Iris pigment epithelial cell (primary cell): ENCODE measurements at places on chromosomes 11 and 22.

GRCh38 chr11:12270215-12270797, 107.1 kb upstream of the PARVA start:
- no peak for DNase-seq

GRCh38 chr22:23533771-23534191, 46.3 kb downstream of the IGLL1 start:
- DNase-seq, result no peak

GRCh38 chr22:25697181-25697664, 44.8 kb upstream of the MYO18B start:
- DNase-seq, result no peak

GRCh38 chr11:118476676-118477075, 40.4 kb downstream of the KMT2A start:
- peak; percentile 66 for DNase-seq

DNA sequence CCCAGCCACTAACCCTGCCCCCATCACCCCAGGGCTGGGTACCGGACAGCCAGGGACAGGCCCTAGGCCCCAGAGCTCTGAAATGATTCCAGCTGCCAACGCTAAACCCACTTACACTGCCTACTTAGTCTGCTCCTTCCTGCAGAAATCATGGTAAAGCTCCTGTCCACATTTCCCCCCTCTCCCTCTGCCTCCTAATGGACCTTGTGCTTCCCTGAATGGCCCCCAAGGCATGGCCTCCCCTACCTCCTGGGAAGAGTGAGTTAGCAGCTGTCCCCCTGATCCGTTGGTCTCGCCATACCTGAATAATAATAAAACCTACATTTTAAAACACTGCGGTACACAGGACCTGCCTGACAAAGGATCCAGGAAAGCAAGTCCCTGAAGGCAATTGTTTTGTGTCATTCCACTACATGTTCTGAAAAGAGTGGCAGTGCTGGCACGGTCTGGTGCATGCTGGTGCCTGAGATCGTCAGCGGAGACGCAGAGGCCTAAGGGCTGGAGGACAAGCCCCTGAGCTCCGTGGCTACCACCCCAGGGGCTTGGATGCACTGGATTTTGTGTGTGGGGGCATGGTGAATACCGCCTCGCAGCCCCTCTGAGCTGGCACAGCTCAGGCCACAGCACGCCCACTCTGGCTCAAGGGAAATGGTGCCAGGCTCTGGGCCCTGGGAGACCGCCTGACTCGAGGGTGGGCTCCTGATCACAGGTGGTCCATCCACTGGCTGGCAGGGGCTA, 186.3 kb downstream of the CTTN start:
- DNase-seq, result no peak

DNA sequence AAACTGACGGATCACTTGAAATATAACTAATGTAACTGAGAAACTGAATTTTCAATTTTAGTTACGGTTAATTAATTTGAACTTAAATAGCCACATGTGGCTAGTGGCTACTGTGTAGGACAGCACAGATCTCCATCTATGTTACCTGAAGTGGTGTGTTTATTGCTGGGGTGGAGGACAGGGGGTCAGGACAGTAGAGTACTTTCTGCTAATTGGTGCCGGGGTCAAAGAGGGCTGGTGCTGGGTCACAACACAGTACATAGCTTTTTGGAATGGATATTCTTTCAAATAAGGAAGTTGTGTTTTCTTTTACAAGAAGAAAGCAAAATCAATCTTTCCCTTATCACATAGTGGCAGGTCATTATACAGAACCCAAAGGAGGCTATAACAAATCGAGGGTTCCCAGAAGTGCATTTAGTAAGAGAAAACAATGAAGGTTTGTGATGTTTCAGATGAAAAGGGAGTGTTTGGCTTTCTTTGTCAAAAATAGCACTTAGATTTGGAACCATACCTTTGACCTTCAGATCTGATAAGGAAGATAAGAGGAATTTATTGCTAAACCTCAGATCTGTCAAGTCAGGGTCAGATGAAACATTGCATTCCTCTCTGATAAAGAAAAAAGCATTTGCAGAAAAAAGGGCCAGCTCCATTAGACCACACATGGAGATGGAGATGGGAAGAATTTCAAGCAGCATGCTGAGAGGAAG, 384.5 kb downstream of the AASDHPPT start:
- DNase-seq, result peak; percentile 79

- DNase-seq, result no peak
Observed at GRCh38 chr22:47196166-47196849, 433.9 kb downstream of the TBC1D22A start.

DNA sequence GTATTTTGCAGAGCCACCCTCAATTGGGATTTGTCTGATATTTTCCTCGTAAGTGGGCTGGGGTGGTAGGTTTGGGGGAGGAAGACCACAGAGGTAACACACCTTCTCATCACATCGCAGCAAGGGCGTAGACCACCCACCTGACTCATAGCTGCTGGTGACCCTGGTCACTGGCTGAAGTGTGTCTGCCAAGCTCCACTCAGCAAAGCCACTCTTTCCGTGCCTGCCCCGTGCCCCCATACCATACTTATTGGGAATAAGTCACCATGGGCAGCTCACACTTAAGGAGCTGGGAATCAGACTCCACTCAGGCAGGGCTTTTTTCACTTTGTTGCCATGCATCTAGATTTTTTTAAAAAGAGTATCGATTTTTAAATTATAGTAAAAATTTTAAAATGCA, 111.6 kb downstream of the PHF21B start:
- DNase-seq, result no peak

GRCh38 chr22:22748297-22748743, 103.9 kb downstream of the GGTLC2 start:
- DNase-seq, result peak; percentile 65

- DNase-seq, result peak; percentile 83
Observed at GRCh38 chr11:108647701-108648527, 17.0 kb upstream of the DDX10 start.

DNA sequence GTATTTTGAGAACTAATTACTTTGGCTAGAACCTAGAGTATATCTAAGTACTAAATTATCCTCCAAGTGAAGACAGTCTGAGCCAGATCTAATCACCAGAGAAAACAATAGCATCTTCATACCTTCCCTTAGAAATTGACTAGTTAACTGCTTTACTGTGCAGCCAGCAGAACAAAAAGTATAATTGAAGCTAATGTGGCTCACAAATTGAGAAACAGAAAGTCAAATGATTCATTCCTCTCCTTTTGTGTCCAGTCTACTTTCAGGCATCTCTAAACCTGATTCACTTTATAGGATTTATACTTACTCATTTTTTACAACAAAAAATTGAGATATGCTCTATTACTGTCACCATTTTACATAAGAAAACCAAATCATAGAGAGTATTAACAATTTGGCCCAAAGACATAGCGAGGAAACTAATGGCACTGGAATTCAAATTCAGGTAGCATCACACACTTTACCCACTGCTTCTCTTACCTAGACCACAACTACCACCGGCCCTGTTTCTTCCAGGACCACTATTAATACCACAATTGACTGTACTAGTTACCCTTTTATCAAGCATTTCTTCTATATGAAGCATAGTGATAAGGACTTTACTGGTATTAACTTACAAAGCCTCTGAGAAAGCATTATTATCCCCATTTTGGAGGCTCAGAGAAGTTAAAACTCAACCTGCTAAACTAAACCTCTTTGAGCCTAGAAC, 1402.6 kb upstream of the TENM4 start:
- no peak for DNase-seq
